ENCODE measurements at places on chromosomes 13 and 19. TPM values are rescaled to one million over a fixed set of nuclear protein-coding genes. Genes with fewer than 3 reads are reported as not detected.

Gene PSPN
- 1.4 TPM for total RNA-seq

Gene DIAPH3
- 28.5 TPM for total RNA-seq

Gene PRODH2
- total RNA-seq: not detected

DNA sequence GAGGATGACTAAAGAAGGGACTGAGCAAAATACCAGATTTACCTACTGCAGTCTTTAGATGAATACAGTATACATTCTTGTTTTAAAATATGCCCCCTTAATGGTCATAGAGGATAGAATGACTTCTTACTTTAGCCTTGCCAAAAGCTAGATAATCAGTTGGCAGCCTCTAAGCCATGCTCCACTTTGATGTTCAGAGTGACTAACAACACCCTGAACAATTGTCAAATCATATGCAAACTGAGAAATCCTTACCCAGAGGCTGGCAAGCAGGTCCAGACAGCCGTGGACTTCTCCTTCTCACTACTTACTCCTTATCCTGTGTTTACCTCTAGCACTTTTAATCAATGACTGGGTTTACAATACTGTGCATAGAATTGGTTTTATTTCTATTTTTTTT lies 23.6 kb upstream of the PHF11 start:
- no peak for DNase-seq

GRCh38 chr19:17069193-17069592 lies 6.1 kb downstream of the HAUS8 start:
- DNase-seq: no peak
